ENCODE measurements at places on chromosomes 1 and 21. TPM values are rescaled to one million over a fixed set of nuclear protein-coding genes. Genes with fewer than 3 reads are reported as not detected.

ARHGEF10L gene
- 0.47 TPM for total RNA-seq

AK5 gene
- total RNA-seq: 9.5 TPM

SPAG17 gene
- not detected for total RNA-seq

OR2L13 gene
- not detected for total RNA-seq

NT5C1A gene
- total RNA-seq: not detected

DAB1 gene
- not detected for total RNA-seq

PDC gene
- total RNA-seq: not detected

TSPEAR gene
- total RNA-seq: 0.10 TPM

CYP4A22 gene
- not detected for total RNA-seq

C1QTNF12 gene
- total RNA-seq: 0.25 TPM

ZBTB8B gene
- under 0.01 TPM for total RNA-seq
